T-helper 22 cell (primary cell): ENCODE measurements at places on chromosomes 16 and 17.
A peak's percentile ranks its signal among the peaks of the same experiment; 100 is the strongest.

- peak; percentile 10 for DNase-seq
These were observed 500 bp downstream of the COX6A2 start for GRCh38 chr16:31427441-31428278.

- no peak for DNase-seq
These were observed 27.5 kb downstream of the TEKT5 start for GRCh38 chr16:10667239-10667638.

- no peak for DNase-seq
These were observed 1.7 kb downstream of the AKTIP start for GRCh38 chr16:53501216-53501859.

DNA sequence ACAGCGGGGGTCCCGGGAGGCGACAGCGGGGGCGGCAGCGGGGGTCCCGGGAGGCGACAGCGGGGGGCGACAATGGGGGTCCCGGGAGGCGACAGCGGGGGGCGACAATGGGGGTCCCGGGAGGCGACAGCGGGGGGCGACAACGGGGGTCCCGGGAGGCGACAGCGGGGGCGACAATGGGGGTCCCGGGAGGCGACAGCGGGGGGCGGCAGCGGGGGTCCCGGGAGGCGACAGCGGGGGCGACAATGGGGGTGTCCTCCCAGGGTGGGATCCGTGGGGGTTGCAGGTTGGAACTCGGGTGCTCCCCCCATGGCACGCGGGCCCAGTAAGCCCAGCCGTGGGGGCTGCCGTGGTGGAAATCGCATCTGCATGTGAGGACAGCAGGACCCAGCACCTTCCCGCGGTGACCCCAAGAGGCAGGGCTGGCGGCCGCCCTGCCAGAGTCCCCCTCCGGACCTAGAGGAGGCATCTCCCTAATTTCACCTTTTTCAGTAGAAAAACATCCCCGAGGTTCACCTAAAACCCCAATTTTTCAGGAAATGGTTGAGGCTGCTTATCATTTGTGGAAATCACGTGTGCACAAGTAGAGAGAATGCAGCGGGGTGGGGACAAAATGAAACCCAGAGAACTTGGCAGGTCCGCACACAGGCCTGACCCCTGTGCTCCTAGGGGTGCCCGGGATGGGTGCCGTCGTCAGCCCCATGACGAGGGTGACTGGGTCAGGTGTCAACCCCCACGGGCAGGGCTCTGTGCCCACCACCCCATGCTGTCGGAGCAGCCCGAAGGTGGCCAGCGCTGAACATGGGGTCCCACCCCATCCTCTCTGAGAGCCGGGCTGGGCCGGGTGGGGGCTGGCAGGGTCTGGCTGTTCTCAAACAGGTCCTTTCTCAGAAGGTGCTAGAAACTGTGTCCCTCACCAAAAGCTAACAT lies 10.5 kb upstream of the METRNL start:
- no peak for DNase-seq

GRCh38 chr17:28145348-28145747 lies 102.9 kb downstream of the NLK start:
- no peak for DNase-seq

GRCh38 chr17:17054636-17055035 lies 12.4 kb downstream of the MPRIP start:
- no peak for DNase-seq

DNA sequence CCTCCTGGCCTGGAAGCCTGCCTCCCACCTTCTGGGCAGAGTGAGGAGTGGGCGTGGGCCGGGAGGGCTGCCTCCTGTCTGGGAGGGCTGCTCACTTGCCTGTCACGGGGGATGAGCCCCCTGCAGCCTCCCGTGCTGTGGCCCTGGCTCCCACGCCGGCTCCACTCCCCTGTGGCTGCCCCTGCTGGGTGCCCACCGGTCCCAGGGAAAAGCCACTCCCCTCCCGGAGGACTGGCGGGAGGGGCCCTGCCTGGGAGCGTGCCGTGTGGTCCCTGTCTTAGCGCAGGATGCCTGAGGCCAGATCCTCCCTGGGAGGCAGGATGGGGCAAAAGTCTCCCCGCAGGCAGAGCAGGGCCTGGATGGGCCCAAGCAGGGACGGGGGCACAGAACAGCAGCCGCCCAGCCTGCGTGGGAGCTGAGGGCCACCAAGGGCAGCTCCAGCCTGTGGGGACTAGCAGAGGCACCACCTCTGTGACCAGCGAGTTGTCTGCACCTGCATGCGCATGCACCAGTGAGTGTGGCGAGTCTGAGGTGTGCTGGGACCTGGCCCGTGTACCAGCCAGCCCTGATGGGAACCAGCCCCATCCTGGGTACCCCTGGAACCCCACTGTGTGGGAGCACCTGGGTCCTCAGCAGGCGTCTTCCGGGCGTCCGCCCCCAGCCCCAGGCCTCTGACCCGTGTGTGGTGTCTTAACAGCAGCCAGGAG lies 339.9 kb downstream of the SEC14L1 start:
- no peak for DNase-seq

DNA sequence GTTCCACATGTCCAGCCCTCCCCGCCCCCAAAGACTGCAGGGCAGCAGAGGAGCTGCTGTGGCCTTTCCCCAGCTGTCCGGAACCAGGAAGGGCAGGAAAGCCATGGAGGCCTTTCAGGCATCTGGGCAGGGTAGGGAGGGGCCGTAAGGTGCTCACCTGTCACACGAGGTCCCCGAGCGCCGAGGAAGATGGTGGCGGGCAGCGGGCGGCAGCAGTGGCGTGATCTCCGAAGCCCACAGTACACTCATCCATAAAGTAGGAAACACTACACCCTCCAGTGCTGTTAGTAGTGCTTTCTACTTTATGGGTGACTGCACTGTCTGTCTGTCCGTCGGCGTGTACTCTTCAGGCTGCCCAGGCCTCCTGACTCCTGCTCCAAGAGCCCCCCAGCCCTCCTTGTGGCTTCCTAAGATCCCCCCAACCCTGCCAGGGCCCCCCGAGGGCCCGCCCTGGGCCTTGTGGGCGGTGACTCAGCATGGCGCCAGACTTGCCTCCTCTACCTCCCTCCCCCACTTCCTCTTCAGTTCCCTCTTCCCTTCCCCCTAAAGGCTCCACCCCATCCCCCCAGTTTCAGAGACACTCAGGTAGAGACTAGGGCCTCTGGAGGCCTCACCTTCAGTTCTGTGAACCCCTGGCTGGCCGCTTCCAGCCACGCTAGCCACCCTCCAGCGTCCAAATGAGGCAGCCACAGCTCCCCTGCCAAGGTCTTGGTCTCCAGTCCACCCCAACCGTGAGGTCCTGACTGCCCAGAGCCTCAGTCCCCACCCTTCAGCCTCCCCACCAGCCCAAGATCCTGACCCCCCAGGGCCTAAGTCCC lies 2.6 kb upstream of the TSPOAP1 start:
- peak; percentile 64 for DNase-seq

- no peak for DNase-seq
These were observed 1.4 kb upstream of the SPNS2 start for GRCh38 chr17:4497101-4497824.

- DNase-seq, result no peak
These were observed 31.8 kb downstream of the PRMT7 start for GRCh38 chr16:68342620-68343019.

DNA sequence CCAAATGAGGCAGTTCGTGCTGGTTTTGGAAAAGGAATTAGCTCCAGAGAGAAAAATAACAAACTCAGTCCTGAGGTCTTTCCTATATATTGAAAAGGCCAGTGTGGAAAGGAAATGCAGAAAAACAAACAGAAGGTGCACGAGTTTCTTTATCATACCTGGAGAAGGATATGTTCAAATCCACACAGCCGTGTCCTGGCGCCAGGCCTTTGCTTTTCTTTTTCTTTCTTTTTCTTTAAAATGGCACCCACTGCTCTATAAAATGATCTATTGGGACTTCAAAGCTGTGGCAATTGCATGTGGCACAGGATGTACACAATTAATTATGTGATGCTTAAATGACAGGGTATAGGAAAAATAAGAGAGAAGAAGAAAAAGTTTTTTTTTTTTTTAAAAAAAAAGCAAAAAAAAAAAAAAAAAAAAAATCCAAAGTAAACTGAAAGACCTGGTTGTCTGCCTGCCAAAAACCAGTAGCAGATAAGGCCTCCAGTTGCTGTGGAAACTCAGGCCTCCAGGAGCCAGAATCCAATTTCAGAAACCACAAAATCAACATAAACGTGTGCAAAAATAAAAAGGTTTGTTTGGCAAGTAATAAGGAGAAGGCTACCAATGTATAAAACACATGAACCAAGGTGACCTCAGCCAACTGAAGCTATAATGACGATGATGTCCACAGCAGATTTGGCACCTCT lies 957.6 kb upstream of the SOX9 start:
- DNase-seq, result no peak

GRCh38 chr16:46924402-46924801 lies 40.2 kb downstream of the GPT2 start:
- no peak for DNase-seq

DNA sequence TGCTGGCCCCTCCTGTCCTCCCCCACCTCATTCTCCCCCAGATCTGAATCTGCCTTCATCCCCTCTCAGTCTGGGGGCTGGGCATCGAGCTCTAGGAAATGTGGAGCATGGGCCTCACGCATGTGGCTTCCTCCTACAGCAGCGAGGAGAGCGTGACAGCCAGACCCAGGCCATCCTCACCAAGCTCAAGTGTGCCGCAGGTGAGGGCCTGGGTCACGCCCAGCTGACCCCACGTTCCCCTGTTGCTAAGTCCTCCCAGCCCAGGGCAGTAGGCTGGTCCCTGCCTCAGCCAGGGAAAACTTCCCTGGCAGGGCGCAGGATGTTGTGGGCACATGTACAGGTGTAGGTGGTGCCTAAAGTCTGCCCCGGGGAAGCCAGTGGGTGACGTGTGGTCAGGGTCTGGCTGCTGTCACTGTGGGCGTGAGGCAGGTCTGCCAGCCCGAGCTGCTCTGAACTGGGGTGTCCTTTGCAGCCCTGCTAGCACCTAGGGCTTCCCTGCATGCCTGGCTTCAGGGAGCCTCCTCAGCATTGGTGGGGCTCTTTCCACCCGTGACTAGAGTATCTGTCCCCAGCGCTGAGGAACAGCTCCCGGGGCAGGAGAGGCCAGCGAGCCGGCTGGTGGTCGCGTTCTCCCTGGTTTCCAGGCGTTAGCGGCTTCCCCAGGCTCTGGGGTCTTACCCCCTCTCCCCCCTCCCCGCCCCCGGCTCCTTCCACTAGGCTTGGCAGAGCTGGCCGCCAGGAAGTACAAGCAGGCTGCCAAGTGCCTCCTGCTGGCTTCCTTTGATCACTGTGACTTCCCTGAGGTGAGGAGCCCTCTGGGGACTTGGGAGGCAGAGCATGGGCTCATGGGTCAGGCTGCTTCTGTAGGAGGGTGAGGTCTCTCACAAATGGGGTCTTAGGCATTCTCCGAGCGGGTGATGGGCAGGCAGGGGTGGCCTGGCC lies 3.6 kb downstream of the GPS1 start:
- DNase-seq, result no peak

DNA sequence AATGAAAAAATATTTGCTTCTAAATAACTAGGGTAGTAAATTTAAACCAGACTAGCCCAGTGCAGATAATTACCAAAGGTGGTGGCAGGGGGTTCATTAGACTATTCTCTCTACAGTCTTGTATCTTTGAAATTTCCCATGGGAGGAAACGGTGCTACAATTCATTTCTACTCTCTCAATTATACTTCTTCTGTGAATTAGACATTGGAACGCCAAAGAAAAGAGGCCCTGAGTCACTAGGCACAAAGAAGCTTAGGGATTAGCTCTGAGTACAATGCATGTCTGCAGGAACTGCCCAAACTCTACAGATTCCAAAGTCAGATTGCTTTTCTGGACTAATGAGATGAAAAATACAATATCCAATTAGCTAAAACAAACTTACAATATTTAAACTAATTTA lies 30.7 kb upstream of the ARL6IP1 start:
- no peak for DNase-seq

DNA sequence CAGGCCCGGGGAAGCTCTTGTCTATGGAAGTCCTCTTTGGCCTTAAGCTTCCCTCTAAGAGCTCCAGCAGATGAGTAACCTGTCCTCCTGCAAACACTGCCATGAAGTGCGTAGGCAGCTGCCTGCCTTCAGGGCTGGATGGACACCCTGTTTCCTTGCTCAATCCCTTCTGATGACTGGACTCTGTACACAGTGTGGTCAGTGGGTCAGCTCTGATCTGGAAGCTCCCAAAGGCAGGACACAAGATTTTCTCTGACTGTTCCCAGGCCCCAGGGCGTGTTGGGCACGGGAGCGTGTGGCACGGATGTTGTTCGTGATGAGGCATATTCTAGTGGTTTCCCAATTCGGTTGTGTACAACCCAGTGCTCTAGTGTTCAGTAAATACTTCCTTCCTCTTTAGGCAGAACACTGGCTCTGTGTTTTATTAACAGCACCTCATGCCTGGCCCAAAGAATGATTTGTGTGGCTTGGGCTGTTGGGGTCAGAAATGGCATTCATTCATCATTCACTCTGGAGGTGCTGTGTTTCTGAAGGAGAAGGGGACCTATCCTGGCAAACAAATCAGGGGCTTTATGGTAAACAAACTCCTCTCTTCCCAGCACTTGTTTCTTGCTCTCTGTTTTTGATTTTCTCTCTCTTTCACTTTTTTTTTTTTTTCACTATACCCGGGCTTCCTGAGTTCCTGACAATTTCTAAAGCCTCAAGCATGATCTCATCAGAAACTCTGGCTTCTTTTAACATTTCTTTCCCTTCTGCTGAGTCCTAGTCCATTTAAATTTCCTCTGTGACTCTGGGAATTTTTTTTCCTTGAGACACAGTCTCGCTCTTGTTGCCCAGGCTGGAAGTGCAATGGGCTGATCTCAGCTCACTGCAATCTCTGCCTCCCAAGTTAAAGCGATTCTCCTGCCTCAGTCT lies 12.0 kb upstream of the RNF157 start:
- no peak for DNase-seq

GRCh38 chr17:31294231-31294630 lies 2.8 kb downstream of the OMG start:
- DNase-seq, result no peak

GRCh38 chr16:65532258-65532657 lies 410.4 kb upstream of the CDH11 start:
- no peak for DNase-seq
